ENCODE measurements at places on chromosomes 12 and 14. TPM values are rescaled to one million over a fixed set of nuclear protein-coding genes. Genes with fewer than 3 reads are reported as not detected.

The SLC10A1 gene
- total RNA-seq: not detected

The SERPINA3 gene
- total RNA-seq: 3.1 TPM

DNA sequence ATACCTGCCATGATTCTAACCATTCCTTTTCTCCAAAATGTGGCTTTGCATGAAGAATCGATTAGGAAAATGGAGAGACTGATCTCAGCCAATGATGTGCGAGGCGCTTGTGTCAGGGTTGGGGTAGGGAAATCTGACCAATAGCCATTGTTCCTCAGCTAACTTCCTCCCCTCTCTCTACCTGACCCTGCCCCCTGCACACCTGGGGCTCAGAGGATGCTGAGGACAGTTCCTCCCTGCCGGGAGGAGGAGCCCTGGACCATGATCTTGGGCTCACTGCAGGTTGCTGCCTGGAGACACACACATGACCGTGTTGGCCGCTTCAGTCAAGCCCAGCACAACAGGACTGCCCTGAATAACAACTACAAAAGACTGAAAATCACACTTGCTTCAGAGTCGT is 119.8 kb upstream of the SFSWAP start:
- DNase-seq: no peak

DNA sequence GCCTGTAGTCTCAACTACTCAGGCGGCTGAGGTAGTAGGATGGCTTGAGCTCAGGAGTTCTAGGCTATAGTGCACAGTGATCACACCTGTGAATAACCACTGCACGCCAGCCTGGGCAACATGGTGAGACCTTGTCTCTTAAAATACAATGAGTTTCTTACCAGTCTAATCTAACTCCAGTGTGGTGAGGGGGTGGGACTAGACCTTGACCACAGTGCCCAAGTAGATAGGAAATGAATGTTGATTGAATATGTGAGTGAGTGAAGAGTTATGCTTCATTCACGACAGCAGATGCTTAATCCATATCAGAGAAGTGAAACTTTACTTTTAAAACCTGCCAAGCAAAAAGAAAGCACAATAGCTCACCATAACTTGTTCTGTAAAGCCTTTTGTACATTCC is 11.2 kb upstream of the AK7 start:
- no peak for DNase-seq

GRCh38 chr14:57918791-57919190 is 52.9 kb upstream of the SLC35F4 start:
- DNase-seq: no peak

GRCh38 chr12:102010265-102010994 is 51.4 kb downstream of the WASHC3 start:
- no peak for DNase-seq
